Tongue (tissue), 3 donors: ENCODE measurements at places on chromosomes 3 and 15.

DNA sequence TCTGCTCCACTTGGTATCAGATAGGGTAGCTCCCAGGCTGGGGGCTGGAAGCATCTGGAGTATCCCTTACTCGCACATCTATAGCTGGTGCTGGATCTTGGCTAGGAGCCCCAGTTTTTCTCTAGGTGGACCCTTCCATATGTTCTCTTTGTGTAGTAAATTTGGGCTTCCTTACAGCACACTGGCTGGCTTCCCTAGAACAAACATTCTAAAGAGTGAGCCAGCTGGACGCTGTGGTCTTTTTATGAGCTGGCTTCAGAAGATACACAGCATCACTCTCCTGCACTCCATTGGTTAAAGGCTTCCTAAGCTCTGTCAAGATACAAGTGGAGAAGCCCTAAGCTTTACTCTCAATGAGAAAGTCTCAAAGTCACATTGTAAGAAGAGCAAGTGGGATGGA is 322.1 kb downstream of the WDR72 start:
- peak; percentile 37 for DNase-seq

GRCh38 chr3:173064631-173065030 is 76.4 kb downstream of the SPATA16 start:
- DNase-seq, result no peak

DNA sequence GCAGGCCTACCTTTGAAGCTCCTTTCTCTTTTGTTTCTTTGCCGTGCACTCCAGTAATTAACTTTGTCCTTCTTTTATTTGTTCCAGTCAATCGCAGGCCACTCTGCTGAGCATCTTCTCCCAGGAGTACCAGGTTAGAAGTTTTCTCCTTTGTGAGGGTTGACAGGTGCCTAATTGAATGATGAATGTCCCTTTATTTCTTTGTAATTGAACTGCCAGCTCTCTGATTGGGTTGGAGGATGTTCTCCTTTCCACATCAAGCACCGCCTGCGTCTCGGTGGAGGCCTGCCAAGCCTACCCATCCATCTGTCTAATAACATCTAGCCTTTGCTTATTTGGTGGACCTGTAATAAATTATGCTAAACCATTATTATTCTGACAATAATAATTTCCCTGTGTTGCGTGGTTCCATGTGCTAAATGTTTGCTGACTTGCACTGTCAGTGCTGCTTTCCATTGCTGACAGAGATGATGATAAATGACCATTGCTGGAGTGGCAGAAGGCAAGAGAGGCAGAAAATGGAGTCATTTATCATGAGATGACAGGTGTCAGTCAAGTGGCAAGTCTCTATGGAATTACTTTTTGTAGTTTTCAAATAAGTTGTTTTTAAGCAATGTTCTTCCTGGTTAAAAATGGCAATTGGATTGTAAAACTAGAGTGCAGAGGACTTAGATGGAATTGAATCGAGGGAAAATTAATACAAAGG is 64.9 kb downstream of the CDIN1 start:
- DNase-seq, result no peak

DNA sequence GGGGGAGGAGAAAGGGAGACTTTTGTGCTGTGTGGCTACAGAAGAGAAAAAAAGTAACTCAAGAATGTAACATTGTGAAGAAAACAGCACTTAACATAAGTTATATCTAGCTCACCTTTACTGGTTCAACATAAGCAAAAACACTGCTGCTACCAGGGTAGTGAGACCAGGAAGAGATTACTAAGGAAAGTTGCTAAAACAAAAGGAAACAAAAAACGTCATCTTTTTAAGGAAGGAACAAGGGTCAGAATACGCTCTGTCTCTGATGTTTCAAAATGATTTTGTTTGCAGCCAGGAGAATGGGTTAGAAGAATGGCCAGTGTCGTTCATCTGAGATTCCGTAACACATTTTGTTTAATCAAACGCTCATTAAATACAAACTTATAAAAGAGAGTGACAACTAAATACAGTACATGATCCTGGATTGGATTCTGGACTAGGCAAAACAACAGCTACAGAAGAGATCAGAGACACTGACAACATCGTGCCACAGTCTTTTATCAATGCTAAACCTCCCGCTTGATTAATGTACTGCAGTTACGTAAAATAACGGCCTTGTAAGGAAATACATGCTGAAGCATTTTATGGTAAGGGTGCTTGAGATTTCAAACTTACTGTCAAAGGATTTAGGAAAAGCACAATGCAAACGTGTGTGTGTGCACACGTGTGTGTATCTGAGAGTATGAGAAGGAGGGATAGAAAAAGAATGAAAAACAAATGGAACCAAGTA is 67.7 kb downstream of the FOXP1 start:
- DNase-seq, result no peak

DNA sequence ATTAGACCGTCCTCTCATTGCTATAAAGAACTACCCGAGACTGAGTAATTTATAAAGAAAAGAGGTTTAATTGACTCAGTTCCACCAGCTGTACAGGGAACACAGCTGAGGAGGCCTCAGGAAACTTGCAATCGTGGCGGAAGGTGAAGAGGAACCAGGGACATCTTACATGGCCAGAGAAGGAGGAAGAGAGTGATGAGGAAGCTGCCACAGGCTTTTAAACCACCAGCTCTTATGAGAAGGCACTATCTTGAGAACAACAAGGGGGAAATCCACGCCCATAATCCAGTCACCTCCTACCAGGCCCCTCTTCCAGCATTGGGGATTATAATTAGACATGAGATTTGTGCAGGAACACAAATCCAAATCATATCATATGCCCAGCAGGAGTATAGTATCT is 138.5 kb downstream of the ALCAM start:
- DNase-seq, result no peak

- no peak for DNase-seq
Measured at GRCh38 chr3:69838696-69839515, 99.6 kb downstream of the MITF start.

GRCh38 chr15:83324799-83325198 is 40.3 kb upstream of the BNC1 start:
- DNase-seq, result no peak

DNA sequence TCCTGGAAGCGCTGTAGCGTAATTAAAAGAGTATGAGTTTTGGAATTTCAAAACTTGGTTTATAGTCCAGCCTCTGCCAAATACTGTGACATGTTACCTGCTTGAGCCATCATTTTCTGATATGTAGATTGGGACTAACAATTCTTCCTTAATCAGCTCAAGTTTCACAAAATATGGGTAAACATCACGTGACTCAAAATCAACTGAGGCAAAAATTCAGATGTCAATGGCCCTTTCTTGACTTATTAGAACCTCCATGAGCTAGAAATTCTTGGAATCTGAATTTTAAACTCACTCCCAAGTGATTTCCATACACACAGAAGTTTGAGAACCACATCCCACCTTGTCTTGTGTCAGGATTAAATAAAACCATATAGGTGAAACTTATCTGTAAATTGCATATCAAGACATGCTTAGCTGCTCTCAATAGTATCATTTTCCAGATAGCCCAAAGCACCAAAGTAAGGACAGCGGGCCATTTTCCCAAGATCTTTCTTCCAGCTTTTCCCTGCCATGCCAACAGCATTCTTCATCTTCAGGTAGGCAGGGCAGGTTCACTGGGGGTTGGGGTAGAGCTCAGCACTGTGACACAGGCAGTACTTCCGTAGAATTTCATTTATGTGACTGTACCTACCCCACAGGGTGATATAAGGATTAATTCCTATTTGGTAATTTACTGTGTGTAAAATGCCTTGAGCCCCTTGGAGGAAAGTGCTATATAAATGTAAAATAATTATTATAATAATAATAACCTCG is 379.0 kb downstream of the TIGIT start:
- no peak for DNase-seq
